ENCODE measurements at places on chromosomes 7 and 10.

GRCh38 chr7:93262535-93262934, 30.4 kb downstream of the VPS50 start:
- no peak for DNase-seq

DNA sequence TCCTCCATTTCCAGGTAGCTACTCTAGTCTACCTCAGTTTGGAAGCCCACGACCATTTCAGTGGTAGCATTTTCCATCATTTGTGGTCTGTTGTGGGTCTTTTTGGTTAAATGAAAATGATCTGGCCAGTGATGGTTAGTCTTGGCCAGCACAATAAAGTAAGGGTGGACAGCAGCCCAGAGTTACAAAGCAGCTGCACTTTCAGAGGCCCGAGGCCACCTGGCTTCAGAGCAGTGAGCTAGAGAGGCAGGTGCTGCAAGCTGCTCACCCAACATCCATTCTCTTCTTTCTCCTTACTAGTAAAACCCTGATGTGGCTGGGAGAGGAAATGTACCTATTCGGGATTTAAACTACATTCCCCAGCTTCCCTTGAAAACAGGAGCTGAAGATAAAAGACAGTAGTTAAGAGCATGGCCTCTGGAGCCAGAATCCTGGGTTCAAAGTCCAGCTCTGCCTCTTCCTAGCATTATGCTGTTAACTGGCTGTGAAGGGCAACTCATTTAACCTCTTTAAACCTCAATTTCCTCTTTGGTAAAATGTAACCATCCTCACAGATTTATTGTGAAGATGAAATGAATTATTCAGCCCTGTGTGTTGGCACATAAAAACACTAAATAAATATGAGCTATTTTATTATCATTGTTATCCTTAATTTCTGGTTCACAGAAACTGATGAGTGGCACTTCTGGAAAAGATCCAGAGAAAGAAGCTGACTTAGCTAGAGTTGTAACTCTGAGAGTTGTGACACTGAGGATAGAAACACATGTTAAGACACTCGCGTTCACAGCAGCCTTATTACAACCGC, 517.4 kb downstream of the PARD3 start:
- no peak for DNase-seq

DNA sequence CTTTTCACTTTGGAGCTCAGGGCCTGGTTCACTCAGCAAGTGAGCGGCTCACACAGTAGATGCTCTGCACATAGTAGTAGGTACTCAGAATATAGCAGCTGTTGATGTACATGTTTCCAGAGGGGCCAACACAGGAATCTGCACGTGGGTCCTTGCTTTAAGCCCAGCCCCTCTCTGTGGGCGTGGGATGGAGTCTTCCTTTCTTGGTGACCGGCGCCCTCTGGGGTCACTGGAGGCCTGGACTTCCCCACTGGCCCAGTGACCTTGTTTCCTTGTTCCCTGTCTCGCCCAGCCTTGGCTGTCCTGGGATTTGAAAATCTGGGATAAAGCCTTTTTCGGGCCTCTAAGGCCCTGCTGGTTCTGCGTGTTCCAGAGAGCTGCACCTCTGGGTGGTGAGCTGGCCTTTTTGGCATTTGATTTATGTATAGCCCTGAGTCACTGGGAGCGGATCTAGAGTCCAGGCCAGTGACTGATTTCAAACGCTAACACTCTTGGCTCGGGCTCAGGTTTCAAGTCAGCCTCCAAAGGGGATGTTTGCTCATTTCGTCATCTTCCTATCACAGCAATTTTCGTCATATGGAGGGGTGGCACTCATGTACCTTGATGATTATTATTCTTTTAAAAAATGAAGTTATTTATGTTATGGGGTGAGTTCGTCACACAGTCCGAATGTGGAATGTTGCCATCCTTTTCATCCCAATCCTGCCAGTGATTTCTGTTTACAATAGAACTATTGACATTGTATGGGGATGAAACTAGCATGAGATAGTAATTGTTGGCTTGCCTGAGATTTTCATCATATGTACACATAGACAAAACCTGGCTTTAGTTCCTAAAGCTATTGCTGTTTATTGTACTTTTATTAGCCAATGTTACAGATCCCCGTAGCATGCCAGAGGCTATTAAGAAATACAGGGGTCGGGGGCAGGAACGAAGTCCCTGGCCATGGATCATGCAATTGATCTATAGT, 65.5 kb downstream of the CUX1 start:
- no peak for DNase-seq

DNA sequence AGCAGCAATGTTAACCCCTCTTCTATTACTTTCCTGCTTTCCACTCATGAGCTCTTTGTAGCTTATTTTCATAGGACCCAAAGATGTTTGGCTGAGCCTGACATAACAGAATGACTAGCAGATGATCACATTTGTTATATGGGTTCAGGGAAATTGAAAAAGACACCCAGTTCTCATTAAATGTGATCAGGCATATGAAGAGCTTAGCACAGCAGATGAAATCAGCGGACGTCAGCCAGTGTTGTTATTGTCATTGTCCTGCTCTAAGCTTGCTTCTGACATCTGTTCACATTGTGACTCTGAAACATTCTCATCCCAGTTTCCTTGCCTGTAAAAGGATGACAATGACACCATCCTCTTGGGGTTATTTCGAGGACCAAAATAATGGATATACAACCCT, 43.5 kb downstream of the FAM241B start:
- no peak for DNase-seq

DNA sequence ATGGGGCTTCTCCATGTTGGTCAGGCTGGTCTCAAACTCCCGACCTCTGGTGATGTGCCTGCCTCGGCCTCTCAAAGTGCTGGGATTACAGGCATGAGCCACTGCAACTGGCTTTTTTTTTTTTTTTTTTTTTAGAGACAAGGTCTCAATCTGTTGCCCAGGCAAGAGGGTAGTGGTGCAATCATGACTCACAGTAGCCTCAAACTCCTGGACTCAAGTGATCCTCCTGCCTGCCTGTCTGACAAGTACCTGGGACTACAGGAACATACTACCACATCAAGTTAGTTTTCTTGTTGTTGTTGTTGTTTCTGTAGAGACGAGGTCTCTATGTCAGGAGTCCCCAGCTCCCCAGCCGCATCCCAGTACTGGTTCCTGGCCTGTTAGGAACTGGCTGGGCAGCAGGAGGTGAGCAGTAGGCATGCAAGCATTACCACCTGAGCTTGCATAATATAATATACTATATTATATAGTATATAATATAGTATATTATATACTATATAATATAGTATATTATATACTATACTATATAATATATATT, 55.7 kb downstream of the TPK1 start:
- DNase-seq = no peak

DNA sequence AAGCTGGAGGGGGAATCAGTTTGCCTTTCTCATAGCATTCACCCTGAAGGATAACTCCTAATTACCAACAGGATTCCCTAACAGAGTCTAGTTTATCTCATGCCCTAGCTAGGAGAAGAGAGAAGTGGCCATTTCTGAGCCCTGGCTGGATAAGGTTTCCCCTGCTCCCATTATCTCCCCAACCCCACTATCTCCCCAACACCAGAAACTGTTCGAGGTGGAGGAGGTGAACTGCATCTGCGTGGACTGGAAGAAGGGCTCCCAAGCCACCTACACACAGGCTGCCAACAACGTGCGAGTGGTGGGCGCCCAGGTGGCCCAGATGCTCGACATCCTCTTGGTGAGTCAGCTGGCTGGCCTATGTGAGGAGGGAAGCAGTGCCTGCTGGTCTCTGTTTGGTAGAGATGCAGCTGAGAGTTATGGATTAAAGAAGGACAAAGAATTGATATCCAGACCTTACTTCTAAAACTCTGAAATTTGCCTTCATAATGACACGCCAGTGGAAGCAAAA, 3.8 kb downstream of the PNLIPRP1 start:
- no peak for DNase-seq

DNA sequence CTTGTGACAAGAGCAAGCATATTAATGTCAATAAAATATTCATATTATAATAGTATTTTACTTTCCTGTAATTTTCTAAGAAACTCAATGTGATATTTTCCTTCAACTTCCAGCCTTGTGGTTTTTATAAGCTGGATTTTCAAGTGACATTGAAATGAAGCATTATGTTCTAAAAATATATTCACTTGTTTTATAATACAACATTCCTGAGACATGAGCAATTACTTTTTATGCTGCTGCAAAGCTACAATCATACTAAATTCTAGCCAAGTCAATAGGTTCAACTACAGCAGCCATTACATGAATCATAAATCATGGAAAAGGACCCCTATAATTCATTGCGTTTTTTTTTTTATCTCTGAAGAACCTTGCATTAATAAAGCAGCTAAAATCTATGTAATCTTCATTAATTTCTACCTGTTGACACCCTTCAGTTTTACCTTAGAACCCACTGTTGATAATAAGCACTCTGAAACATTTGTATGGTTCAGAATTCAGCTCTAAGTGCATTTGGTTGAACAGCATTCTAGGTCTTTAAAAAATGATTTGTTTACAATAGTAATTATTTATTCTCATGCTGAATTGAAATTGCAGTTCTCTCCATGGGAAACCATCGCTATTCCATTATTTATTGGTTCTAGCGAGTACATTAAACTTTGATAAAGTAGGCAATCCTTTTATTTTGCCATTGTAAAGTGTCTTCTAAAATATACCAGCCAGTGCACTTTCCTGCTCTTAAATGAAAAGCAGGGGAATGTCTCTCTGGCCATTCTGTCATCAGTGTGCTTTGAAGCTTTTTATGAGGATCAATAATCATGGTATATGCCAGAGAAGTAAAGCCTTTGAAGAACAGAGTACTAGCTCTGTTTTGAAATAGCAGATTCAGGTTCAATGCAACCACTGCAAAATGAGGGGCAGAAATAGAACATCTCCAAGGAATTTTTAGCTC, 132.6 kb downstream of the GNAT3 start:
- no peak for DNase-seq

- DNase-seq = no peak
These were observed 2.1 kb upstream of the DENND11 start for GRCh38 chr7:141704112-141704511.

DNA sequence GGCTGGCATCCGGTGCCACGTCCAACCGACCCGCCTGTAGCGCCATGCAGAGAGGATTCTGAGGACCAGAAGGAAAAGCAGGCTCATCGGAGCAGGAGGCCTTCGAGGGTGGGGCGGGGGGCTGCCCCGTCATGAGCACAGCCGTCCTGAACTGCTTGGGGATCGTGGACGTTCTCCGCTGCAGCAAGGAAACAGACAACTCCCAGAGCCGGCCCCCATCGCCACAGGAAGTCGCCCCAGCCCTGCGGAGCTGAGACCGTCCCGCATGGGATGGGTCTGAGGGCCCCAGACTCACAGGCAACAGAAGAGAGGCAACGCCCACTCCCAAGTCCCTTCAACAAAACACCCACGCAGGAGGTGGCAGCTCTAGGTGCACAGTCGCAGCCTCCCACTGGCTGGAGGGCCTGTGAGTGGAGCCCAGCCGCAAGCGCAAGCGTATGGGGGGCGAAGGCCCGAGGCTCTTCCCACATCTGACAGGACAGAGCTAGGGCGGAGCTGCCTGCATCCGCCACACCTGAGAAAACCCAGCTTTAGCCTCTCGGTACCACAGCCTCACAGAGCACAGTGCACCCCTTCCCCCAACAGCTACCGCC, 64.7 kb upstream of the TNRC18 start:
- DNase-seq = no peak

- DNase-seq = no peak
These were observed 622 bp downstream of the WNT16 start for GRCh38 chr7:121329191-121330052.

DNA sequence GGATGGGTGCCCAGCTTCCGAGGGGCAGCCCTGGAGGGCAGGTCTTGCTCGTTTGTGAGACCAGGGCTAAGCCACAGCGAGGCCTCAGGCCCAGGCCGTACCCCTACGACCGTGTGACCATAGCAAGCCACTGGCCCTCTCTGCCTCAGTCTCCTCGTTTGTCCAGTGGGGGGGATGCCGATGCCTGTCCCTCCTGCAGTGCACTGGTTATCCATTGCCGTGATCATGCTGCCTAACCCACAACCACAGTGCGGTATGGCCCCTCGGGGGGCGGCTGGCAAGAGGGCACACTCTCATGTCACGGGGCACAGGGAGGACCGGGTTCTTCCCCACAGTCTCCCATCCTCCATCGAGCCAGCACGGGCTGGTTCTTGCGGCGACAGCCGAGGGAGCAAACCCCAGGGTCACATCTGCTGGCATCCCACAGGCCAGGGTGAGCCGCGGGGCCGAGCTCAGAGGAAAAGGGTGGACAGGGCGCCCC, 80.5 kb downstream of the ELFN1 start:
- DNase-seq = no peak

GRCh38 chr10:117226813-117227451, 14.0 kb upstream of the SLC18A2 start:
- DNase-seq = no peak

DNA sequence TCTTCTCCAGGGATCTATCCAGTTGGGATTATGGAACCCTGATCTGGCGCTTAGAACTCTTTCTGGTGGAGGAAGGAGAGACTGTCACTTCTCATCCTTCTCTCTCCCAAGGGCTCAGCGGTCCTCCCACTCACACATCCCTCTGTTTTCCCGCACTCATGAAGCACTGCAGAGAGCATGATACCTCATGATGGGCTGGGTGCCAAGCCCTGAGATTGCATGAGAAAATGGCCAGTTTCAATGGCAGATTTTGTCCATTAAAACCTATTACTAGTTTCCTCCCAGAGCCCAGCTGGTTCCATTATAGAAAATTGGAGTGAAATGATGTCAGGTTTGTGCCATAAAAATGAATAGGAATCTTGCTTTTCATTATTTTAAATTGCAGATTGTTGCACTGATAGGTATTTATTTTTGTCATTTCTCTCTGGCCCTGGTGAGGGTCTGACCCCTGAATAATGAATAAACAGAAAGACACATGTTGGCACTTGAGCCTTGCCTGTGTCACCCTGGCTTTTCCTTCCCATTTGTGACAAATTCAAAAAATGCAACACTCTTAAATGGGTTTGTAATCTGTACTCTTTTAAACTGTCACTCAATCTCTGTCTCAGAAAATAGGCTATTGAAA, 1151.1 kb downstream of the TYW1 start:
- peak; percentile 15 for DNase-seq

GRCh38 chr10:53453196-53453595, 680.6 kb upstream of the MBL2 start:
- no peak for DNase-seq

DNA sequence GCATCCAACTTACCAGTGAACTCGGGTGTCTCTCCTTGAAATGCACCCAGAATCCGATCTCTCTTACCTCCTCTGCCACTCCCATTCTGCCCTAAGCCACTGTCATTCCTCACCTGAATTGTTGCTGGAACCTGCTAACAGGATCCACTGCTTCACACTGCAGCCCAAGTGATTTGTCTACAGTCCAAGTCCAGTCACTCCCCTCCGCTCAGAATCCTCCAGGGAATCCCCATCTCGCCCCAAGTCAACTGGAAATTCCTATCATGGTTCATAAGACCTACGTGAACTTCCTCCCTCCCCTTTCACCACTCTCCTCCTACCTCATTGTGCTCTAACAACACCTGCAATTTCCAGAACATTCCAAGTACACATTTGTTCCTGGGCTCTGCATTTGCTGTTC, 91.3 kb downstream of the SCRN1 start:
- DNase-seq = no peak

DNA sequence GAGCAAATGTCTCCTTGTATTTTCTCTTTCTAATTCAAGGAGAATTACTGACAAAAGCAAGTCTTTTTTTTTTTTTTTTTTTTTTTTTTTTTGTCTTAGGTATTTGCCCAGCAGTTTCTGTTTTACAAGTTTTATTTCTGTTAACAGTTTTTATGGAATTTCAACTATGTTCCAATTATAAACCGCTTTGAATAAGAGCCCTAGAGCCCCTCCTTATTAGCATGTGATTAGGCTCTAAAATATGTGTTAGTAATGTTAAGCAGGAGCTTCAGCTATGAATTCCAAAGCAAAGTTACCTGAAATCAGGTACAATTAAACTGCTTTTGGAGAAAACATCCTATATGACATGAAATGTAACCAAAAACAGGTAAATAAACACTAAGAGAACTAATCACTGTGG, 997.0 kb upstream of the POT1 start:
- no peak for DNase-seq

All from NCI-H187 (cell line).